Stimulated activated CD8-positive, alpha-beta memory T cell treated with anti-CD3 and anti-CD28 coated beads, Interleukin-2, amount 100 ng/mL, for 48 hours (primary cell): ENCODE measurements at places on chromosomes 3 and 15.

DNA sequence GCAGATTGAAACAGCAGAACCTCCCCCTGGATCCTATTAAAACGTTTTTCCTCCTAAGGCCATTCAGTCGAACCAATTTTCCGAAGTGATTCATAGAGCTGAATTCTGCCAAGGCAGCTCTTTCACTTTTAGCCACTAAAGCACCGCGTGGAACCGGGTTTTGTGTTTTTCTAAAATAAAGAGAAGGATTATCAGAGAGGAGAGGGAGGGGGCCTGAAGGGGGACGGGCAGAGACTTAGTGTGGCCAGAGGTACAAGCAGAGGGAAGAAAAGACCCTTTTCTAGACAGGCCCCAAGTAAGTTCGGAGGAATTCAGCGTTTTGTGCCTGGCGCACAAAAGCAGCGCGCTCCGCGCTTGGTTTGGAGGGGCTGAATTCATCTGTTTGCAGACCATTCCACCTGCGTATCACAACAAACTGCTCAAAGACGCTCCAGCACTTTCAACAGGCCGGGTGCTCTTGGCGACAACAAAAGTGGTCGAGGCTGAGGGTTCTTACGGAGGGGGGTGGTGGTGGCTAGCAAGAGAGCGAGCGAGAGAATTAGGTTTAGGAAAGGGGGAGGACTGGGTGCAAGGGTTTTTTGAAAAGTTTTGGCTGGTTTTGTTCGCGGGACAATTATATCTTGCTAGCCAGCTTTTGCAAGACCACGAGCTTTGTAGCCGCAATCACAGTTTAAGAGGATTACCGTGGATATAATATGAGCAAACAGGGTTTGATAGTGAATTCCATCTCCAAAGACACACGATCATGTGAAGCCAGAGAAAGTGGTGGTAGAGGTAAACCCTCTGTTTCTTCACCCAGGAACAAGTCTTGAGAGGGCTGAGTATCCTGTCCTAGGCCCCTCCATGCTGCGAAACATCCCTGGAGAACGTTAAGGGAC, 1.2 kb upstream of the FEZF2 start:
- no peak for DNase-seq

DNA sequence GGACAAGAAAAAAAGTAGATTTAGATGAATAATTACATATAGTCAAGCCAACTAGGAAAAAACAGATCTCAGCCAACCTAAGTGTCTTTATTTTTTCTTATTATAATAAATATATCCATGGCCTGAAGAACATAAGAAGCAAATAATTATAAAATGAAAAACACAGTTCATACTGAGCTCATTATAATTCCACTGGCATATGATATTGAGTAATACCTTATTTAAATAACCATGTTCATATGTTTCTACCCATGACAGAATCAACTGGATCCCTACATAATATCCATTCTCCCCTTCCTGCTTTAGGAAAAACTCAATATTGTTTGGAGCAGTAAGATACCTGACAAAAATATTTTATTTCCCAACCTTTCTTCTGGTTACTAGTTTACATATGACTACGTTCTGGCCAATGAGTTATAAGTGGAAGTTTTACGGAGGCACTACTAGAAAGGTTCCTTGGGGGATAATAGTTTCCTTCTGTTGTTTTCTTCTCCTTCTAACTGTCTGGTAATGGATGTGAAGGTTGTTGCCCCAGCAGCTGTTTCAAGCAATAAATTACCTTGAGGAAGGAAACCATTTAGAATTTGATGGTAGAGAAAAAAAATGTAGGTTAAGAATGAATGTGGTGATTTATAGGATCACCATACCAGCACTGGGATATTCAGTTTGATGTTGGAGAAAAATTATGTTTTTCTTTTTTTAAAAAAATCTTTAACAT, 184.1 kb upstream of the MBNL1 start:
- no peak for DNase-seq

- DNase-seq, result no peak
These were observed 21.3 kb downstream of the HOMER2 start for GRCh38 chr15:82931221-82931620.

GRCh38 chr15:75198560-75199356, 2.9 kb upstream of the C15orf39 start:
- no peak for DNase-seq

DNA sequence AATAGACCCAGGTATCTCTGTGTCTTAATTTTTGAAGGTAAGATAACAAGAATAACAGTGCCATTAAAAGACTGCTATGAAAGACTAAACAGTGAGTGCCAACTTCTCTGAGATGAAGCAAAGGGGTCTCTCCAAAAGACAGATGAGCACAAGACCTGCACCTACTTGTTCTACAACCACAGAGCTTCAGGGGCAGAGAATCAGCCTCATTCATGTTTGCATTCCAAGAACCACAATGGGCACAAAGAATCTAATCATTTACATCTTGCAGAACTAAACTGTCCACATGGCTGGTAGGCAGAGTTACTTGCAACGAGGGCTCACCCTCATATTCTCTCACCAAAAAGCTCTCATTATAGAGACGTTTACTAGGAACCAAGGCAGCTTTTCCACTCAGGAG, 83.9 kb downstream of the PEAK1 start:
- no peak for DNase-seq

DNA sequence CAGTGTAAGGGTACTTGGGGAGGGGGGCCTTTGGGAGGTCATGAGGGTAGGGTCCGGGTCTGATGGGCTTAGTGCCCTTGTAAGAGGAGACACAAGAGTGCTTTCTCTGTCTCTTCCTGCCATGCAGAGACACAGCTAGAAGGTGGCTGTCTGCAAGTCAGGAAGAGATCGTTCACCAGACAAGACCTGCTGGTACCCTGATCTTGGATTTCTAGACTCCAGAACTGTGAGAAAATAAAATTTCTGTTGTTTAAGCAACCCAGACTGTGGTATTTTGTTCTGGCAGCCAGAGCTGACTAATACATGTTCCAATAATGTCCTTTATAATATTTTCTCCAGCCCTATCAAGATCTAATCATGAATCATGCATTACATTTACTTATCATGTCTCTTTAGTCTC, 130.0 kb upstream of the VEPH1 start:
- no peak for DNase-seq

DNA sequence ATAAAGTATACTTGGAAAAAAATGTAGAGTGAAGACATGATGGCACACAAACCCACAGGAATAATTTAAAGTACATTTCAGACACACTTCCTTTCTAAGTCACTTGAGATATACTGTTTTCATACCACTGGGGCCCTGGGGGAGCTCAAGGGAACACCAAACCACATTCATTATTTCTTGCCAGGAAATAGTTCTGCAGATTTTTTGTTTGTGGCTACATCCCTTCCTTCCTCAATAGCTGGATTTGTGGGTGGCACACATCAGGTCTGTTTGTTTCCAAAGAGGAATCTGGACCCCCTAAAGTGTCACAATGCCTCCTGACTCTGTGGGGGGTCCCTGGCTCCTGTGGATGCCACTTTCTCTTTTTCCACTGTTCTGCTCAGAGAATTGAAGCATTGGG, 153.5 kb upstream of the COL8A1 start:
- DNase-seq, result no peak

DNA sequence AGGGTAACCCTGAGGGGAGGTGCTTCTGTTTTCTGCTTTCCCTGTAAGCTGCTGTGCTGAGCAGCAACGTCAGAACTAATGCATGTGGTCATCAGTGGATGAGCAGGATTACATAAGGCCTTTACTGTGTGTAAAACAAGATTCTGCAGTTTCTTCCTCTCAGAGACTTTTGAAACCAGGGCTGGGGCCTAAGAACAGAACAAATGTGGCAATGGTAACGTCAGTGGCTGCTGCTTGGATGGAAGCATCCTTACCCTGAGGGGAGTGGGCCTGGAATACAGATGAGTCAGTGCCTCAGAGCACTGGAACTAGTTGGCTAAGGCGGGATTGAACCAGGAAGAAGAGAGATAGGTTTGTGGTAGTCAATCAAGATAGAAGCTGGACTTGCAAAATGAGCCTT, 180.2 kb upstream of the KCNH8 start:
- DNase-seq, result no peak

DNA sequence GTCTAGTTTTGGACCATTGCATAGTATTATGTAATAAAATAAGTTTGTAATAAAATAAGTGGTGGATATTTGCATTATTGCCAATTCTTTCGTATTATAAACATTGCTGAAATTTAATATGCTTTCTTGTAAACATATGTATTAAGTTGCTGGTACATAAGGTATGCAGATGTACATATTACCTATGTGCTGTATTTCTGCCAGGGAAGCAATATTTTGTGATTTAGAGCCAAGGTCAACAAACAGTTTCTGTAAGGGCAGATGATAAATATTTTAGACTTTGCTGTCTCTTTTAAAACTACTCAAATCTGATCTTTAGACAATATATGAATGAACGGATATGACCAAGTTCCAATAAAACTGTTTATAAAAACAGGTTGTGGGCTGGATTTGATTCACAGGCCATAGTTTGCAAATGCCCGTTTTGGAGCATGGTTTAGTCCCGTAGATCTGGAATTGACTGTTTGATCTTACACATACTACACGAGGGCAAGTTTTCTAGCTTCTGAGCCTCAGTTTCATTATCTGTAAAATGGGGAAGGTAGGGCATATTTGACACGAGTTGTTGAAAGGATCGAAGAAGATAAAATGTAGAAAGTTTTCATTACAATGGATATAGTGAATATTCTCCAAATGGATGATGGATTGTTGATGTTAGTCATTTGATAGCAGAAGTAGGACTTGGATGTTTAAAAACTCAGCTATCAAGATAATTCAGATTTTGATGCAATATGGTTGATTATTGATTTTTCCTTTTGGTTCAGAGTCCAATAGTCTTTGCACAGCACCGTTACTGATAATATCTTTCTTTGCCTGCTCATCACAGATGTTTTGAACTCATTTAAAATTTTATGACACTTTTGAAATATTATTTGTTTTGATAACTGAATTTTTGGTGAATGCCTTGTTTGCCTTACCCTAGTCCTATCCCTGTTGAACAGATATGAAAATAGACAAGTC, 394.6 kb downstream of the FEZF2 start:
- no peak for DNase-seq

GRCh38 chr3:117404730-117405129, 695.2 kb downstream of the TUSC7 start:
- no peak for DNase-seq

GRCh38 chr15:34339946-34340345, 2.4 kb upstream of the SLC12A6 start:
- no peak for DNase-seq

DNA sequence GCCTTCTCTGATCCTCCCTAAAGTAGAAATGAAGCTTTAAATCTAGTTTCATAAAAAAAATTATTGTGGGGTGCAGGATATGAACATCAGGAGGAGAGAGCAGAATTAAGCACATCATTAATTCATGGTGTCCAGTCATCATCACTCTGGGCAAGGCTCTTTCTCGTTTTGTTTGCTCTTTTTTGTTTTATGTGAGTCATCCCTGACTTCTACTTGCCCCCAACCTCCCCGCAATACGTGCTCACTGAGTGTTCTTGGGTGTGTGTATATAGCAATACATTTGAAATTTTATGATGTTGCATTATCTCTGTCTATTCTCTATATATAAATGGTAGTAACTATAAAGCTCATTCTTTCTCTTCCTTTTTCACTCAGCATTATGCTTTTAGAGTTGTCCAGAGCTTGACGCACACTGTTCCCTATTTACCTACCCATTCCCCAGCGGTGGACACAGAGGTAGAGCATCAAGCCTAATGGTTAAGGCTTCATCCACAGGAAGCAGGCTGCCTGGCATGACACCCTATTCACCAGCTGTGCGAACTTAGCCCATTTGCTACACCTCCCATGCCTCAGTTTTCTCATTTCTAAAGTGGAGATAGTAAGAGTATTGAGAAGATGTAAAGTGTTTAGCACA, 72.3 kb downstream of the CD200R1L start:
- DNase-seq, result no peak

DNA sequence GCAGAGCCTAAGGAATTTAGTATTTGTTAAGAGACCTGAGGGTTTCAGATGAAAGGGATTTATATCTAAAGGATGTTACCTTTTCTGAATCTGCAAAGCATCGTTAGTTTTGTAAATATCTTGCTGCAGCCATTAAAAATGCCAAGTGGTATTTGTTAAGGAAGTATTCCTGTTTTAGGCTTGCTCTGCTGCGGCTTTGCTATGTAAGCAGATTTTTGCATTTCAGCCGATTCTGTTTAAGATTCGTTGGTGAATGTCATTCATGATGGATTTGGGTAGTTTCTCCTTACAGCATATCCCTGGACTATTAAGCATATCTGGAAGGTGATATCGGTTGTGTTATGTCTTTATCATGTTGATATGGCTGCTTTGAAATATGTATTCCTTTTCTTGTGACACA, 1.0 kb downstream of the USP8 start:
- DNase-seq, result no peak

DNA sequence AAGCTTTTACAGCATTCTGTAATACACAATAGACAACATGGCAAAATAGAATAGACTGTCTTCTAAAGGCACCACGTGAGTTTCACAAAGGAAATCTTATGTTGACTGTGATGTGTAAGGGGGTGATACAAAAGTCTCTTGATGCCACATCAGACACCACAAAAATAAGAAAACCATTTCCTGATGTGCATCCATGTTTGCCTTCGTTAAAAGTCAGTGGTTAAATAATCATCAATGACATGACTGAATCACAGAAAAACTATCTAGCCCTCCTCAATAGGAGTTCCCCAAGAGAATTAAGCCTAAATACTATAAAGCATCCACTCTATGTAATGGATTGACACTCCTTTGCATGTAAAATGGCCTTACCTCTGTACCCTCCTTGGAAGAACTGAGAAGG, 198.6 kb upstream of the SLC2A2 start:
- DNase-seq, result no peak

DNA sequence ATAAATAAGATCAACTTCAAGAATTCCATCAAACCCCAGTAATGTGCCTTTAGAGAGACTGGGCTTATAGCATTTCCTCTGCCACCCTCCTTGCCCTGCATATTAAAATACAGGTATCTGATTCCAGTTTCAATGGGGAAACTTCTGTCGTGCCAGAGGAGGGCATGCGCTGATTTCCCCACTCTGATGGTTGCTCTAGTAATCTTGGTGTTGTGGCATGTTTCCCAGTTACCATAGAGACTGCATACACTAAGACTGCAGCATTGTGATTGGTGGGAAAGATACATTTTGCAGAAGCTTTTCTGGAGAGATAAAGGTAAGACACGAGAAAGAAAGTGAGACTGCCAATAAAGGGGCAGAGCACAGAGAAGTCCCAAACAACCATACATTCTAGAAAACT, 225.6 kb downstream of the TIGIT start:
- DNase-seq, result no peak

DNA sequence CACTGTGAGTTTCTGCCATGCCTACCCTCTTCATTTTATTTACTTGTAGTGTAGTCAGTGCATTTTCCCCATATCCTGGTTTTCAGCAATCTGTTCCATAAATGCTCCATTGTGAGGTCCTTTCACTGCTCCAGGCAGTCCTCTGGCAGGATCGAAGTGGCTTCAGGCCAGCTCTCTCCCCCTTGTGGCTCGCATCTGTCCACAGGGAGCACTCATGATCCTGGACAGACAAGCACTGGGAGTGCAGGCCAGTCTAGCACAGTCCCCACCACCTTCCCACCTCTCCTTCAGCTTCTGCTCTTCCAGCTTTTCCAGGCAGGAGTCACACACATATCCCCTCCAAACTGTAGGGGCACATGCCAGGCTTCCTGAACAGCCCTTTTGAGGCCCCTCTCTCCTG, 173.6 kb downstream of the PPM1L start:
- DNase-seq, result no peak

- DNase-seq, result no peak
These were observed 168.7 kb downstream of the PPM1L start for GRCh38 chr3:160924776-160925175.

- DNase-seq, result no peak
These were observed 405.1 kb upstream of the PROK2 start for GRCh38 chr3:72190050-72190449.
